ENCODE measurements at places on chromosomes 16 and 17.

DNA sequence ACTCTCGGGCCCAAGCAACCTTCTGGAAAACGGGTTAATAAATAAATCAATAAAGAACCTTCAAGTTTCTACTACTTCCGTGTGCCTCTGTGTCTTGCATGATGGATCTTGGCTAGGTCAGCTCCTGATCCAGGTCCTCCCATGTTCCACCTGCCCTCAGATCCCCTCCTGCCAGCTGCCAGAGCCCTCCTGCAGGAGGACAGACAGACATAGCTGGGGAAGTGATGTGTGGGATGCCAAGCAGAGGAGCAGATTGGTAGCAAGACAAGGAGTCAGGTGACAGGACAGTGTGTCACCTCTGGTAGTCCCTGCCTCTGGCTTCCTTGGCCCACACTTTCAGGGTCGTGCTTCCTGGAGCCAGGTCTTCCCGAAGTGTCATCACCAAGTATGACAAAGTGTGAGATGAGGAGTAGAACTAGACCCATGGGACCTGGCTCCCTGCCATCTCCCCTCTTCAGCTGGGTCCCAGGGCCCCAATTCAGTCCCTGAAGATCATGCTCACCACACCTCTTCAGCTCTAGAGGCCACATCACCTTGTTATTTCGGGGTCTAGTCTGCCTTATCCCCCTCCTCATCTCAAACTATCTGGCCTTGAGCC, 1.0 kb upstream of the EPN3 start:
- no peaks in the 10 kb centered on the region for H3K27me3 ChIP-seq
- H3K4me3 ChIP-seq = no peak overlapping the region
- H3K27ac ChIP-seq = no peak overlapping the region
- peaks cover 7% of the 10 kb centered on the region for H3K4me1 ChIP-seq
- no peak for DNase-seq

DNA sequence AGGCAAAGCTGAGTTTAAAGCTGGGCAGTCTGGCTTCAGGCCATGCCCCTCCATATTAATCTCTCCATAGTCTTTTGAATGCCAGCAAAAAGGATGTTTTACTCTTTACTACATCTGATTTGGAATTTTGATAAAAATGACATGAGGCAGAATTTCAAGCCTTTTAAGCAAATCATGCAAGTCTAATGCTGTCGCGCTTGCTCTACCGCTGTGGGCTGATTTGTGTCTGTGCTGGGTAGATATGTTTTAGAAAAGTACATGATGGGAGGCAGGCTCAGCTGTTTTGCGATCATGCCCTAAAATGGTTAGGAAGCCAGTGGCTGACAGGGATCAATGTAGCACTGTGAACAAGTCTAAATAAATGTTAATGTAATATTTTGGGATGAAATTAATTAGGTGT, 311.9 kb downstream of the CA10 start:
- H3K27ac ChIP-seq = no peak overlapping the region
- no peak for DNase-seq
- H3K4me3 ChIP-seq = no peak overlapping the region
- no peaks in the 10 kb centered on the region for H3K4me1 ChIP-seq

GRCh38 chr16:11106726-11107125, 149.3 kb downstream of the SOCS1 start:
- H3K36me3 ChIP-seq = no peaks in the 10 kb centered on the region
- no peak overlapping the region for H3K4me3 ChIP-seq
- H3K4me1 ChIP-seq = no peaks in the 10 kb centered on the region
- no peak overlapping the region for H3K27ac ChIP-seq
- H3K27me3 ChIP-seq = no peaks in the 10 kb centered on the region
- DNase-seq = no peak

GRCh38 chr17:82440469-82440981, 10.0 kb downstream of the CYBC1 start:
- 0 out of 2 replicates have a peak, but pooled peaks cover 2% of the 10 kb centered on the region for H3K4me1 ChIP-seq
- DNase-seq = no peak
- H3K27me3 ChIP-seq = no peaks in the 10 kb centered on the region

DNA sequence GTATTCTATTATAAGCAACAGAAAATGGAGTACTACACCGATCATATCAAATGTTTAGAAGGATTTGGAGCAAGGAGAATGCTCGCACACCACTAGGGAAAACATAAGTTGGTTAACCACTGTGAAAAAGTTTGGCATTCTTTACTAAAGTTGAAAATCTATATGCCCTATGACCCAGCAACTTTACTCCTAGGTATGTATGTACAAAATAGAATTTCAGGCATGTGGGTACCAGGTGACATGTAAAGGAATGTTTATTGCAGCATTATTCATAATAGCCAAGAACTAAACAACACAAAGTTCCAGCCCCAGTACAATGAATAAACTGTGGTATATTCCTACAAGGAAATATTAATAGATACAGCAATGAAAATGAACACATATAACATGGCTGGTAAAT, 5.8 kb upstream of the HBZ start:
- H3K27me3 ChIP-seq = no peaks in the 10 kb centered on the region
- H3K4me1 ChIP-seq = no peaks in the 10 kb centered on the region

DNA sequence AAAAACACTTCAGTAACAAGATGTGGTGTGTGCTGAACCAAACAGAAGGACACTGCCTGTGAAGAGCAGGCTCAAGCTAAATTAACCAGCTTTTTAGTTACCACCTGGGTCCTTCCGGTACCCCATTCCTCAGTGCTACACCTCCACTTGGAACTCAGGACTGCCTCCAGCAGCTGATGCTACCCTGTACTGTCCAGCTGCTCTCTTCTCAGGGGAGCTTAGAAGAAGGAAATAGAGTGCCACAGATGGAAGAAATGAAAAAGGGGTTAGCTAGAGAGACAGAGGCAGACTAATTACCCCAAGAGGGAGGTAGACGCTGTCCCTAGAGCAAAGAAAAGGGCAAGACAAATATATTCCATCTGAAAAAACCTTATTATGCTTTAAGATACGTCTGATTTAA, 5.7 kb downstream of the MED13 start:
- no peaks in the 10 kb centered on the region for H3K36me3 ChIP-seq
- H3K27ac ChIP-seq = no peak overlapping the region
- no peaks in the 10 kb centered on the region for H3K4me1 ChIP-seq
- no peak overlapping the region for H3K4me3 ChIP-seq

GRCh38 chr16:85521552-85522307, 91.4 kb upstream of the GSE1 start:
- H3K36me3 ChIP-seq = no peaks in the 10 kb centered on the region
- H3K4me3 ChIP-seq = no peak overlapping the region
- DNase-seq = no peak
- H3K27ac ChIP-seq = no peak overlapping the region

- peaks cover 33% of the 10 kb centered on the region for H3K36me3 ChIP-seq
- no peak overlapping the region for H3K27ac ChIP-seq
- H3K27me3 ChIP-seq = no peaks in the 10 kb centered on the region
- no peak for DNase-seq
Observed at GRCh38 chr16:30084816-30085159, 6.9 kb downstream of the TBX6 start.

DNA sequence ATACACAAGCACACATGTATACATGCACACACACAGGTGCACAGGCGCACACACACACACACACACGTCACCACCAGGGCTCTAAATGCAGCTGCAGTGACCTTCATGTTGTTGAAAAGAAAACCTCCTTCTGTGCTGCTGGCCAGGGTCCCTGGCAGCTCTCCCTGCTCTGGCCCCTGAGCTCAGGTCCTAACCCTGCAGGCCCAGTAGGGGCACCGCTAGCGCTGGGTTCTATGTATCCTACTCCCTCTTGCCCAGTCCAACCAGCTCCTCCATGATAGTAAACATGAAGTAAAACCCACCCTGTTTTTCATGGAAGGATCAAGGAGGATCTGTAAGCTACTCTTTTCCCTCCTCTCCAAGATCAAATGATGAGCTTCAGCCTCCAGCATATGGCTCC, 172.8 kb downstream of the RBFOX3 start:
- H3K4me3 ChIP-seq = no peak overlapping the region
- no peak for DNase-seq
- H3K4me1 ChIP-seq = no peaks in the 10 kb centered on the region
- H3K27ac ChIP-seq = no peak overlapping the region
- H3K36me3 ChIP-seq = no peaks in the 10 kb centered on the region

DNA sequence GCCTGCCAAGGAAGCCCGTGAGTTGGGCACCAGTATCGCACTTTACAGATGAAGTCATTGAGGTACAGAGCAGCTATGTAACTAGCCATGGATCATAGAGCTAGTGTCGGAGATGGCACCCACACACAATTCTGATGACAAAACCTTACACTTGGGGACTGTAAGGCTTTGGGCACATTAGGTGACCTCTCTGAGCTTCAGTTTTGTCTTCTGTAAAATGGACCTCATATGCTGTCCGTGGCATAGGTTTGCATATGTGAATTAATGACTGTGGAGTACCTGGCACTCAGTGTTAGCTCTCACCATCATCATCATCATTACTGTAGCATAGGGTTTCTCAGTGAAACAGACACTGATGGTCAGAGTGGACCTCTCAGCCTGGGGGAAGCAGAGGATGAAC, 50.3 kb downstream of the CMIP start:
- peaks cover 6% of the 10 kb centered on the region for H3K4me1 ChIP-seq
- H3K36me3 ChIP-seq = no peaks in the 10 kb centered on the region
- no peak for DNase-seq
- no peak overlapping the region for H3K4me3 ChIP-seq
- H3K27ac ChIP-seq = no peak overlapping the region

DNA sequence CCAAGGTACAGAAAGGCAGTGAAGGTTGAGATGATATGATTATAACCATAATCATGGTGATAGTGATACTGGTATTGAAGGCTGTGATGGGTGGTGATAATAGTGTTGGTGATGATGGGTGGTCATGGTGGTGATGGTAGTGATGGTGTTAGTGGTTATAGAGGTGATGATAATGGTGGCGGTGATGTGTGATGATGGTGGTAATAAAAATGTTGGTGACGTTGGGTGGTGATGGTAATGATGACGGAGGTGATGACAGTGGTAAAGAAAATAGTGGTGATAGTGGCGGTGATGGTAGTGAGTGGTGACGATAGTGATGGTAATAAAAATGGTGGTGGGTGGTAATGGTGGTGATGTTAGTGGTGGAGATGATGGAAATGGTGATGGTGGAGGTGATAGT, 65.1 kb upstream of the KDM8 start:
- no peak overlapping the region for H3K4me3 ChIP-seq
- no peak for DNase-seq
- no peaks in the 10 kb centered on the region for H3K4me1 ChIP-seq

GRCh38 chr17:79595471-79595870, 15.4 kb downstream of the RBFOX3 start:
- H3K27ac ChIP-seq = no peak overlapping the region
- H3K36me3 ChIP-seq = no peaks in the 10 kb centered on the region
- no peak overlapping the region for H3K4me3 ChIP-seq
- H3K4me1 ChIP-seq = 0 out of 2 replicates have a peak, but pooled peaks cover 1% of the 10 kb centered on the region
- no peak for DNase-seq

GRCh38 chr16:59909262-59909661, 1175.1 kb upstream of the GOT2 start:
- H3K27ac ChIP-seq = no peak overlapping the region
- no peaks in the 10 kb centered on the region for H3K4me1 ChIP-seq
- H3K4me3 ChIP-seq = no peak overlapping the region
- DNase-seq = no peak
- no peaks in the 10 kb centered on the region for H3K36me3 ChIP-seq

- H3K4me1 ChIP-seq = peaks cover 4% of the 10 kb centered on the region
- no peak for DNase-seq
- no peaks in the 10 kb centered on the region for H3K36me3 ChIP-seq
- H3K27ac ChIP-seq = no peak overlapping the region
Observed at GRCh38 chr17:50638966-50639713, 4.5 kb downstream of the ABCC3 start.

GRCh38 chr16:2518823-2519710, 1.1 kb upstream of the AMDHD2 start:
- DNase-seq = no peak
- peaks cover 5% of the 10 kb centered on the region for H3K4me1 ChIP-seq
- no peak overlapping the region for H3K27ac ChIP-seq
- no peaks in the 10 kb centered on the region for H3K27me3 ChIP-seq
- H3K4me3 ChIP-seq = no peak overlapping the region

GRCh38 chr17:72771734-72772133, 320.8 kb downstream of the SLC39A11 start:
- H3K36me3 ChIP-seq = no peaks in the 10 kb centered on the region
- H3K4me3 ChIP-seq = no peak overlapping the region
- no peak for DNase-seq
- no peak overlapping the region for H3K27ac ChIP-seq
- H3K4me1 ChIP-seq = 0 out of 2 replicates have a peak, but pooled peaks cover 3% of the 10 kb centered on the region
- H3K27me3 ChIP-seq = no peaks in the 10 kb centered on the region

- H3K4me3 ChIP-seq = no peak overlapping the region
- DNase-seq = no peak
- H3K27ac ChIP-seq = no peak overlapping the region
Observed at GRCh38 chr17:49557312-49558024, 18.2 kb upstream of the NXPH3 start.

- H3K27me3 ChIP-seq = no peaks in the 10 kb centered on the region
- no peaks in the 10 kb centered on the region for H3K4me1 ChIP-seq
- H3K4me3 ChIP-seq = no peak overlapping the region
- H3K27ac ChIP-seq = no peak overlapping the region
- DNase-seq = no peak
Observed at GRCh38 chr17:61314368-61315078, 85.1 kb upstream of the TBX2 start.

GRCh38 chr16:47016700-47017133, 43.2 kb upstream of the DNAJA2 start:
- DNase-seq = no peak
- H3K4me3 ChIP-seq = no peak overlapping the region
- no peaks in the 10 kb centered on the region for H3K36me3 ChIP-seq
- no peak overlapping the region for H3K27ac ChIP-seq
- no peaks in the 10 kb centered on the region for H3K27me3 ChIP-seq

- H3K4me3 ChIP-seq = no peak overlapping the region
- H3K27me3 ChIP-seq = no peaks in the 10 kb centered on the region
- H3K4me1 ChIP-seq = no peaks in the 10 kb centered on the region
- no peak overlapping the region for H3K27ac ChIP-seq
- peaks cover 8% of the 10 kb centered on the region for H3K36me3 ChIP-seq
Observed at GRCh38 chr17:82828875-82829487, 10.8 kb downstream of the ZNF750 start.

- H3K27me3 ChIP-seq = no peaks in the 10 kb centered on the region
- H3K36me3 ChIP-seq = no peaks in the 10 kb centered on the region
- no peak for DNase-seq
Observed at GRCh38 chr16:12231666-12232065, 255.1 kb downstream of the SNX29 start.

DNA sequence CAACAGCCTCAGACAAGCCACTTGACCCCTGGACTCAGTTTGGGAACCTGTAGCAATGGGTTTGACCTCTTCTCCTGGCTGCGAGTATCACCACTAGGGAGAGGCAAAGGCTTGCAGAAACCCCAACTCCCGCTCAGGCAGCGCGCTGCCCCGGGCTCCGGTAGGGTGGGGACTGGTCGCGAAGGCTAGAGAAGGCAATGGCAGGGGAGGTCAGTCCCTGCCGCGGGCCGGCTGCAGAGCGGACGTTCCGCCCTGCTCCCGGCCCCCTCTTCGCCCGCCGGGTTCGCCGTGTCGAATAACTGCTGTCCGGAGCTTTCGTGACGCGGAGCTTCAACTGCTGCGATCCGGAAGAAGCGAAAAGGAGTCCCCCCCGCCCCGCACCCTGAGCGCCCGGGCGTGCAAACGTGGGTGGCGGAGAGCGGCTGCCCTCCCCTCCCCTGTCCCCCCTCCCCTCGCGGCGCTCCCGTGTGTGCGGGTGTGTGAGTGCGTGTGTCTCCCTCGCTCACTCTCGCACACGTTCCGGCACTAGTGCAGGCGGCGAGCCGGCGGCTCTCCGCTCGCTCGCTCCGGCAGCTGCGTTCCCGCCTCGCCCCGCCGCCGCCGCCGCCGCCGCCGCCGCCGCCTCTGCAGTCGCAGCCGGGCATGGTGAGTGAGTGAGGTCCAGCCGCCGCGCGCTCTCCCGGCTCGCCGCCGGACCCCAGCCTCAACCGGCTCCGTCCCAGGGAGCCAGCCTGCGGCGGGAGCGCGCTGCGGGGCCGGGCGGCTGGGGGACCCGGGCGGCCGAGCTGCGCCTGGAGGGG, 772 bp upstream of the SHISA6 start:
- no peak overlapping the region for H3K27ac ChIP-seq
- peak overlapping the region; percentile 64 for H3K4me3 ChIP-seq
- H3K36me3 ChIP-seq = no peaks in the 10 kb centered on the region
- no peak for DNase-seq

Measured in iPS DF 6.9 (cell line).